CD4-positive, alpha-beta T cell (primary cell): ENCODE measurements at places on chromosomes 2 and 18. TPM values are rescaled to one million over a fixed set of nuclear protein-coding genes. Genes with fewer than 3 reads are reported as not detected.

GRCh38 chr2:26430826-26431225 is 29.1 kb downstream of the DRC1 start:
- H3K4me1 ChIP-seq, result no peaks in the 10 kb centered on the region
- no peaks in the 10 kb centered on the region for H3K27me3 ChIP-seq
- no peak overlapping the region for H3K27ac ChIP-seq
- no peak overlapping the region for H3K4me3 ChIP-seq
- DNase-seq, result no peak

GRCh38 chr2:1498176-1498575 is 84.9 kb downstream of the TPO start:
- H3K27me3 ChIP-seq, result no peaks in the 10 kb centered on the region
- H3K36me3 ChIP-seq, result no peaks in the 10 kb centered on the region
- H3K27ac ChIP-seq, result no peak overlapping the region
- H3K4me1 ChIP-seq, result peaks cover 9% of the 10 kb centered on the region

DNA sequence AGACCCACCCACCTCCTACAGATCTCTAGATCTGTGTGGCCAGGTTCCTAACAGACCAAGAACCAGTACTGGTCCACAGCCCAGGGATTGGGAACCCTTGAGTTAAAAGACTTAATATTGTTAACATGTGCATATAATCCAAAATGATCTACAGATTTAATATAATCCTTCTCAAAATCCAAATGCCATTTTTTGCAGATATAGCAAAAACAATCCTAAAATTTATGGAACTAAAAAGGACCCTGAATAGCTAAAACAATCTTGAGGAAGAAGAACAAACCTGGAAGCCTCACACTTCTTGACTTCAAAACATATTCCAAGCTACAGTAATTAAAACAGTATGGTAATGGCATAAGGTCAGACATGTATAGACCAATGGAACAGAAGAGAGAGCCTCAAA is 206.9 kb upstream of the SIX2 start:
- H3K4me1 ChIP-seq, result no peaks in the 10 kb centered on the region
- no peak overlapping the region for H3K4me3 ChIP-seq
- DNase-seq, result no peak
- no peaks in the 10 kb centered on the region for H3K27me3 ChIP-seq
- H3K36me3 ChIP-seq, result no peaks in the 10 kb centered on the region

DNA sequence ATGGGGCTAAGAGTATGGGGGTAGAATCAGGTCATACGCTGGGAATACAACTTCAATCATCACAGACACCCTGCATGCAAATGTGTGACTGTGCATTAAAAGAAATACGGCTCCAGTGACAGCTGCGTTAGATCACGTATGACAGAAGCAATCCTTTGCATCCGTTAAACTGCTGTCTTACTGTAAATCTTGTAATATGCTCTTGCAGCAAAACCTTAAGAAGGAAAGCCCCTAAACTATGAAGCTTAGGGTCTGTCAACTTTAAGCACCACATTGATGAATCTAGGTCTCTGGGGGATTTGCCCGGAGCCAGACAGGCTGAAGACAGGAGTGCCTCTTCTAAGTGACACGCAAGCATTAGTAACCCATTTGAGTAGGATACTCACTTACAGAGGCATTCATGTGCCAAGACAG is 84.7 kb upstream of the EML6 start:
- H3K4me3 ChIP-seq, result no peak overlapping the region
- peaks cover 8% of the 10 kb centered on the region for H3K4me1 ChIP-seq
- DNase-seq, result no peak
- no peaks in the 10 kb centered on the region for H3K27me3 ChIP-seq
- H3K27ac ChIP-seq, result no peak overlapping the region

GRCh38 chr2:201964631-201965206 is 68.9 kb upstream of the FZD7 start:
- H3K36me3 ChIP-seq, result no peaks in the 10 kb centered on the region
- H3K4me1 ChIP-seq, result peaks cover 14% of the 10 kb centered on the region
- H3K4me3 ChIP-seq, result no peak overlapping the region
- no peaks in the 10 kb centered on the region for H3K27me3 ChIP-seq

- no peak overlapping the region for H3K27ac ChIP-seq
- no peak overlapping the region for H3K4me3 ChIP-seq
- H3K4me1 ChIP-seq, result no peaks in the 10 kb centered on the region
- H3K27me3 ChIP-seq, result no peaks in the 10 kb centered on the region
- no peaks in the 10 kb centered on the region for H3K36me3 ChIP-seq
Observed at GRCh38 chr2:75596784-75597183, 36.0 kb upstream of the EVA1A start.

- H3K4me3 ChIP-seq, result no peak overlapping the region
- H3K36me3 ChIP-seq, result no peaks in the 10 kb centered on the region
- no peak overlapping the region for H3K27ac ChIP-seq
- H3K27me3 ChIP-seq, result no peaks in the 10 kb centered on the region
- H3K4me1 ChIP-seq, result no peaks in the 10 kb centered on the region
Observed at GRCh38 chr2:49004036-49004626, 150.2 kb downstream of the FSHR start.

DNA sequence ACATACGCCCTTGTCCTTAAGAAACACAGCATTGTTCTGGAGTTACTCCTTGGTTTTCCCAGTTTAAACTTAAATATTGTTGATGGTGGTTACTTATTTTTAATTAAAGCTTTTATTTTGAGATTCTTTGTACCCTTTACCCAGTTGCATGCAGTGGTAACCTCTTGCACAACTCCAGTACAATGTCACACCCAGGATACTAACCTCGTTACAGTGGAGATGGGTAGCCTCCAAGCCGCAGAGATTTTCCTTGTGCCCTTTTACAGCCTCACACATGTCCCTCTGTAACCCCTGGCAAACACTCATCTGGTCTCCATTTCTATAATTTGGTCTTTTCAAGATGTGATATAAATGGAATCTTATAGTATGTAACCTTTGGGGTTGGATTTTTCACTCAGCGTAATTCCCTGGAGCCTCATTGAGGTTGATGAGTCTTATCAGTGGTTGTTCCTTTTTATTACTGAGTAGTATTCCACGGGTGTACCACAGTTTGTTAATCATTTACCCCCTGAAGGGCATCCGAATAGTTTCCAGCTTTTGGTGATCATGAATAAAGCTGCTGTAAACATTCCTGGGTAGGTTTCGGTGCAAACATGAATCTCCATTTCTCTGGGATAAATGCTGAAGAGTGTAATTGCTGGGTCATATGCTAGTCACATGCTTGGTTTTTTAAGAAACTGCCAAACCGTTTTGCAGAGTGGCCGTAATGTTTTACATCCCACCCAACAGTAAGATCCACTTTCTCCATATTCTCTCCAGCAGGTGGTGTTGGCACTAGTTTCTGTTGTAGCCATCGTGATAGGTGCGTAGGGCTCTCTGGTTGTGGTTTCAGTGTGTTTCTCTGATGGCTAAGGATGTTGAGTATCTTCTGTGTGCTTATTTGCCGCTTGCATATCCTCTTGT is 68.6 kb downstream of the DGKD start:
- no peak for DNase-seq
- H3K36me3 ChIP-seq, result peaks cover 3% of the 10 kb centered on the region
- peaks cover 87% of the 10 kb centered on the region for H3K4me1 ChIP-seq
- H3K27ac ChIP-seq, result peak overlapping the region; percentile 82
- no peaks in the 10 kb centered on the region for H3K27me3 ChIP-seq

DNA sequence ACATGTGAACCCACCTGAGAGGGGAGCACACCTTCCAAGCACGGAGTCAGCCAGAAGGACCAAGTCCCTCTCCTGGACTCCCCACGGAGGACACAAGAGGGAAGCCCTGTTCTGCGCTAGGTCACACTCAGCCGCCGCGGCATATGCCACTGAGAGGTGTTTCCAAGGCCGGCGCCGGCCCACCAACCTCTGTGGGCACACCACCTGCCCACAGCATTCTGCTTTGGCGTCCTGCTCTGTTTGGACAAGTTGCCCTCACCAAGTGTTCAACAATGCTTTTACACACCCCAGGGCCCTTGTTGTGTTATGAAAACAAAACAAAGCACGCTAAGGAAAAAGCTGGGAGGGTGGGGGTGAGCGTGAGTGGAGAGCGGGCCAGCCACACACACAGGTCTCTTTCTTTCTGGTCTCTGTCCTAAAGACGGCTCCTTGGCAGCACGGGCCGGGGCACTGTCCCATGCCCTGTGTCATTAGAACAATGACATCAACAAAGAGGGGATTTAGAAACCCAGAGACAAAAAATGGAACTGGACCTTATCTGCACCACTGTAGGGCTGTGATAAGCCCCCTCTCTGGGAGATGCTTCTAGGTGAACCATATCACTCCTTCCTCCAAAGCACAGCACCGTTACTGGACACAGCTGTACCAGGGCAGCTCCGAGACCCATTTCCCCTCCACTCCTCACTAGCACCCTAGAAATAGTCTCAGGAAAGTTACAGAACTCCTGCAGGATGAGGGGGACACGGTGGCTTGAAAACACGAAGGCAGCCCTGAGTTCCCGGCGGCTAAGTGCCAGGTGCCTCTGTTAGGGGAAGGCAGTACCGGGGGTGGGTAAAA is 17.0 kb downstream of the SMAD7 start:
- DNase-seq, result no peak
- peaks cover 6% of the 10 kb centered on the region for H3K36me3 ChIP-seq
- peaks cover 89% of the 10 kb centered on the region for H3K4me1 ChIP-seq

DNA sequence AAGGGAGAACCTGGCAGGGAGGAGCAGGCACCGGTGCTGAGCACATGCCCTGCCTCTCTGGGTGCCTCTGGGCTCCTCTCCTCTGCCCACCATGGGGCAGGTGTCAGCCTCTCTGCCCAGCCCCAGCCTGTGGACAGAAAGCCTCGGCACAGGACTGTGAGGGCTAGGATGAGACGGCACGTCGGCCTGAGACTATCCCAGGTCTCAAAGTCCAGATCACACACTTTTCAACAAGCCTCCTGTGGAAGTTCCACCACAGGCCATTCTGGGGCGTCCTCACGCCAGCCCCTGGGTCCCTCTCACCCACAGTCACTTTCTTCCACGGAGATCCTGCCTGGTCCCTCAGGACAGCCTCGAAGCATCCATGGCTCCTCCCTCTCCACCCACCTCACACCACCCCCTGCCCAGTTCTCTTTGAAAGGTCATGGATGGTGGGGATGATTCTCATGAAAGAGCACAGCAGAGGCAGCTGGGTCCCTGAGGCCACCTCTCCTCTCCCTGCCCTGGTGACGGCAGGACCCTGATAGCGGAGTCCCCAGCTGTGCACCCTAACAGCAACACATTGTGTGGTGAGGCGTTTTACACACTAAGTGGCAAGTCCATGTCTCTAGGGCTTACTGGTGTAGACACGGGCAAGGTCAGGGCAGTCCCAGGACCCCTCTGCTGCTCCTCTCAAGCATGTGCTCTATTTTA is 569.4 kb upstream of the SALL3 start:
- H3K27ac ChIP-seq, result no peak overlapping the region
- DNase-seq, result no peak
- H3K4me3 ChIP-seq, result no peak overlapping the region
- H3K4me1 ChIP-seq, result no peaks in the 10 kb centered on the region
- H3K27me3 ChIP-seq, result no peaks in the 10 kb centered on the region

DNA sequence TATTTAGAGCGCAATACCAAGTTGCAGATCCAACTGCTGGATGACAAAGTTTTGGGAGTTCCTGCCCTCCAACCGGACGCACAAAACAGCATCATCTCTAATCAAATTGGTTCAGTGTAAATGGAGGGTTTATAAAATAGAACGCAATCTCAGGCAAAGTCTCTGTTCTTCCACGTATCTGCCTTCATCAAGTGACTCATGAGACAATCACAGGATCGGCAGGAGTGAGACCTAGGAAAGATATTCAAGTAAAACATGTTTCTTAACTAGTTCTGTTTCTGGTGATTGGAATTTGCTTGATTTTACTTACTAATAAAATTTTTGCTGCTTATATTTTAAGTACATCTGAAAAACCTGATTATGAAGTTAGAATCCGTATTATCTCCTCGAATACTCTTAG is 7.6 kb downstream of the FZD5 start:
- H3K27ac ChIP-seq, result no peak overlapping the region
- H3K27me3 ChIP-seq, result peaks cover 30% of the 10 kb centered on the region
- H3K36me3 ChIP-seq, result no peaks in the 10 kb centered on the region
- H3K4me1 ChIP-seq, result peaks cover 7% of the 10 kb centered on the region

DNA sequence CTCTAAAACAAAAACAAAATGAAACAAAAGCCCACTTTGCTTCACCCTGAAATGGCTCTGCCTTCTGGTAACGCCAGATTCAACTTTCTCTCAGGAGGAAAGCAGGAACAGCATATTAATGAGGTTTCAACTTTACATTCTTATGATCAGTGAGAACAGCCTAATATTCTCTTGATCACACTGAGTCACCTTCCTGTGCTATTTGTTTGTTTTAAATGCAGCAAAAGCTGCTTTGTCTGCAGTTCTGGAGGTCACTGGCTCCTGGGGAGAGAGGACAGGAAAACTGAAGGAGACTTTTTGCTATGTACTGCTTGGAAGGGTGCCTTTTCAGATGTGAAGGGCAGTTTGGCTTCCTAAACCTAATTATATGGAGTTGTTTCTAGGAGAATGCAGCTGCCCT is 48.1 kb downstream of the MAIP1 start:
- no peaks in the 10 kb centered on the region for H3K36me3 ChIP-seq
- H3K27ac ChIP-seq, result no peak overlapping the region
- no peaks in the 10 kb centered on the region for H3K27me3 ChIP-seq
- DNase-seq, result no peak
- no peaks in the 10 kb centered on the region for H3K4me1 ChIP-seq
- H3K4me3 ChIP-seq, result no peak overlapping the region

GRCh38 chr2:144718376-144718775 is 198.5 kb upstream of the ZEB2 start:
- no peak overlapping the region for H3K27ac ChIP-seq
- H3K36me3 ChIP-seq, result no peaks in the 10 kb centered on the region
- no peak overlapping the region for H3K4me3 ChIP-seq
- no peaks in the 10 kb centered on the region for H3K27me3 ChIP-seq
- no peaks in the 10 kb centered on the region for H3K4me1 ChIP-seq

- H3K4me1 ChIP-seq, result no peaks in the 10 kb centered on the region
- DNase-seq, result no peak
- peaks cover 16% of the 10 kb centered on the region for H3K27me3 ChIP-seq
- H3K27ac ChIP-seq, result no peak overlapping the region
- H3K36me3 ChIP-seq, result no peaks in the 10 kb centered on the region
Observed at GRCh38 chr2:152406836-152407161, 71.8 kb downstream of the FMNL2 start.

DNA sequence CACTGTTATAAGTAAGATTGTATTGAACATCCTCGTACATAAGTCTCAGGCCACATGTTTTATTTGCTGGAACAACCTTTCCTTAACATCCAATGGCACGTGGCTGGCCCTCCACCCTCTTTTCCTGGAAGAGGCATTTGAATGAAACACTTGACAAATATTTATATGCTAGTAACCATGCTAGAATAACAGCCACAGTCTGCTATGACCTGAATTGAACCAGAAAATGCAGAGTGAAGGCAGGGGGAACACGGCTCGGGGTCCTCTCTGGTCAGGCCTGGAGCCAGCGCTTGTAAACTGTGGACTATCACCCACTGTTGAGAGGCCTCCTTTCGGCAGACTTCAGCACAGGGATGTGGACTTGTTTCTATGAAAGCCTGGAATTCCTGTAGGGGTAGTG is 198.2 kb upstream of the COPS8 start:
- H3K27ac ChIP-seq, result no peak overlapping the region
- H3K4me1 ChIP-seq, result no peaks in the 10 kb centered on the region
- no peak for DNase-seq
- no peak overlapping the region for H3K4me3 ChIP-seq

The C2orf66 gene
- total RNA-seq, result not detected

The UXS1 gene
- total RNA-seq, result 59.3 TPM

The ZFP36L2 gene
- total RNA-seq, result 1,602 TPM

The HNMT gene
- not detected for total RNA-seq
